ENCODE measurements at places on chromosomes 6 and 20.
A peak's percentile ranks its signal among the peaks of the same experiment; 100 is the strongest.

- DNase-seq = no peak
Observed at GRCh38 chr6:124479991-124480430, 482.2 kb upstream of the RNF217 start.

DNA sequence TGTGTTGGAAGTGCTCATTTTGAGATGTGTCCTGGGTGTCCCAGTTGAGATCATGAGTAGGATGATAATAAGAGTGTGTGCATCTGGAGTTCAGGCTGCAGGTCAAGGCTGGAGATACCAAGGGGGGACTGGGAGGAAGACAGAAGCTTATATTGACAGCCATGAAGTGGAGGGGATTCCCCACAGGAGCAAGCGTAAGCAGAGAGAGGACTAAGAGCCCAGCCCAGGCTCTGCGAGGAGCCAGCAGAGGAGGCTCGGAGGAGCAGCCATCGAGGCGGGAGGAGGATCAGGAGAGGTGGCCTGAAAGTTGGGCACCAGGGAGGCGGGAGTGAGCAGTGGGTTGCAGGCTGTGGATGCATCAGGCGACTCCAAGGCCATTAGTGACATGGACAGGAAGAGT is 116.2 kb downstream of the SLC24A3 start:
- peak; percentile 24 for DNase-seq

GRCh38 chr20:16684416-16684815 is 45.4 kb upstream of the SNRPB2 start:
- no peak for DNase-seq

- DNase-seq = no peak
Observed at GRCh38 chr6:126227833-126228702, 111.8 kb upstream of the CENPW start.

Measured in H7 (cell line).